ENCODE measurements at places on chromosomes 12 and 14.

- no peak for DNase-seq
Measured at GRCh38 chr14:73824127-73824526, 27.5 kb upstream of the PTGR2 start.

GRCh38 chr12:114864837-114865551 lies 181.0 kb upstream of the TBX3 start:
- no peak for DNase-seq

DNA sequence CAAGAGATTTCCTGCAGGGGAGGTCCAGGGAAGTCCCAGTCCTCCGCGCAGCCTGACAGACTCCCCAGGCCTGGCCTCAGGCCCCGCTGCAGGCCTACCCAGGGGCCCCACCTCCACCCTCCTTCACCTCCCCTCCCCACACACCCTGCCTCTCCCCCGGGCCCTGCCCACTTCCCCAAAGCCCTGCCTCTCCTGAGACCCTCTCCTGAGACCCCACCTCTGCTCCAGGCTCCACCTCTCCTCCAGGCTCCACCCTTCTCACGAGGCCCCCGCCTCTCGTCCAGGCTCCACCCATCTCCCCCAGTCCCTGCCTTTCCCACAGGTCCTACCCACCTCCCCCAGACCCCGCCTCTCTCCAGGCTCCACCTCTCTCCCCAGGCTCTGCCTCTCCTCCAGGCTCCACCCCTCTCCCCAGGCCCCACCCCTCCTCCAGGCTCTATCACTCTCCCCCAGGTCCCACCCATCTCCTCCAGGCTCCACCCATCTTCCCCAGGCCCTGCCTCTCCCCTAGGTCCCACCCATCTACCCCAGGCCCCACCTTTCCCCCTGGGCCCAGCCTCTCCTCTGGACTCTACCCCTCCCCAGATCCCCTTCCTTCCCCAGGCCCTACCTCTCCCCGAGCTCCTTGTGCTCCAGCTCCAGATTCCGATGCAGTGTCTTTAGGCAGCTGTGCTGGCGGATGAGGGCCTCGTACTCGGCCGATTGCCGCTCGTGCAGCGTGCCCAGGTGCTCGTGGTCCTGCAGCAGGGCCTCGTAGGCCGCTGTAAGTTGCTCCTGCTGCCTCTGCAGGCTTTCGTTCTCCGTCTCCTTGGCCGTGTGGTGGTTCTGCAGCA lies 58.8 kb upstream of the GPR68 start:
- DNase-seq: no peak

DNA sequence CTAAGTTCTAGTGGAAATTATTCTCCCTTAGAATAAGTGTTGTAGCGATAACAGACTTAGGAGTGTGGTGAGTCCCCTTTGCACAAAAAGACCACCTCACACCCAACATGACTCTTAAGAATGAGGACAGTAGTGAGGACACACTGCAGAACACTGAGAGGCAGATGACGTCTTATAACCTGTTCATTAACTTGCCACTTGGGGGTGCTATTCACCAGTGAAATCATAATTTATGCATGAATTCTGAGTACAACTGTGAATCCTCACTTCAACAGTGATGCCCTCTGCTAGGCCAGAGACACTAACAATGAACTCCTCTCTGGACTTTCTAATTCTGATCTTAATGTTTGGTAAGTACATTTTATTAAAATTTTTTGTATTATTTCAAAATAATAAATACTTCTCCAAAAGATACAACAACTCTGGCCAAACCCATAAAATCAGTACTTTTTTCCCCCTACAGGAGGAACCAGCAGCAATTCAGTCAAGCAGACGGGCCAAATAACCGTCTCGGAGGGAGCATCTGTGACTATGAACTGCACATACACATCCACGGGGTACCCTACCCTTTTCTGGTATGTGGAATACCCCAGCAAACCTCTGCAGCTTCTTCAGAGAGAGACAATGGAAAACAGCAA lies 274.7 kb downstream of the DAD1 start:
- no peak for DNase-seq

GRCh38 chr12:14327711-14328110 lies 37.8 kb upstream of the ATF7IP start:
- DNase-seq: no peak

DNA sequence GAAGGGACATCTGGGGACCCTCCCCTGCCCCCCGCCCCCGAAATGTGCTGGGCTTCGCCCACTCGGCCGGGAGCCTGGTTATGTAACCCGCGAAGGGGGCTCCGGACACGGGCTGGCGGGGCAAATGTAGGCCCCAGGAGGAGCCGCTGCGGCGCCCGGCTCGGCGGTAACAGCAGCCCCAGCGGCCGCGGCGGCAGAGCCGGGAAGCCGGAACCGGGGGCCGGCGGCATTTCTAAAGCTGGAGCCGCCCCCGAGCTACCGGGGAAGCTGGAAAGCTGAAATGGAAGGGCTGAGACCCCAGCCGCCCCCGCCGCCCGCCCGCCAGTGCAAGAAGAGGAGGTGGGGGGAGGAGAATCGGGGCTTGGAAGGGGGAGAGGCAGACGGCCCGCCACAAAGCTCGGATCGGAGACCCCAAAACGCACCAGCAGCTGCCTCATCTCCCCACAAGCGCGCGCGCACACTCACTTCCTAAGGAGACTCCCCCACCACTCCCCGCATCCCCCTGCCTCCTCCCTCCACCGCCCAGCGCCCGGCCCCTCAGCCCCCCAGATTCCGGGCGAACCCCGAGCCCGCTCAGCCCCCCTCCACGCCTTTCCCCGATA lies 1.5 kb downstream of the KDM2B start:
- DNase-seq: no peak

DNA sequence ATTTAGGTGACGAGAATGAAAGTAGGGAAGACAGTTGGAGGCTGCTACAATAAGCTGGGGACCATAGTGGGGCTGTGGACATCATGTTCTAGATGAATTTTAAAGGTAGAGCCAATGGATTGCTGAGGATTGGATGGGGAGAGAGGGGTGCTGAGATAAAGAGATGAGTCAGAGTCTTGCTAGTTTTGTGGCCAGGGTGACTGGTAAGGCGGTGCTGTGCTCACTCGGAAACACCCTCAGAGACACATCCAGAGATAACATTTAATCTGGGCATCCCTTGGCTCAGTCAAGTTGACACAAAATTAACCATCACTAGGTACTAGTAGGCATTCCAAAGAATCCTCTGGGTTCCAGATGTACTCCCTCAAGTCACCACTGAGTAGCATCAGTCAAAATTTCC lies 170.7 kb downstream of the ADCK1 start:
- no peak for DNase-seq

DNA sequence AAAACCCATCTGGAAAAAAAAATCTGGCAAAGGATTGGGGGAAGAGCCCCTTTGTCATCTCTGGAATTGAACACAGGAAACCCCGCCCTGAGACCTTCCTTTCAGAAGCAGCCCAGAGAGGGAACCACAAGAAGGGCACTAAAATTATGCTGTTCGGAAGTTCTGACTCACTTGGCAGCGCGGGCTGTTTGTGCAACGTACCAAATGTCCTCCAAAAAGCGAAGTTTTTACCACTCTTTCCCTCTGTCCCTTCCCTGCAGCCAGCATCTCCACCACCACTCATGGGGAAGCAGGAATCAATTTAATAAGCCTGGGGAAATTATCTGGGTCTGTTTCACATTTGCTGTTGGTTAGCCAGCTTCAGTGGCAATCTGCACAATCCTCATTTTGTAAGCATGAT lies 3.2 kb upstream of the SYNE3 start:
- DNase-seq: no peak

GRCh38 chr12:25482625-25483024 lies 70.5 kb downstream of the LMNTD1 start:
- DNase-seq: no peak

GRCh38 chr14:67523764-67524633 lies 9.1 kb upstream of the PLEKHH1 start:
- no peak for DNase-seq

DNA sequence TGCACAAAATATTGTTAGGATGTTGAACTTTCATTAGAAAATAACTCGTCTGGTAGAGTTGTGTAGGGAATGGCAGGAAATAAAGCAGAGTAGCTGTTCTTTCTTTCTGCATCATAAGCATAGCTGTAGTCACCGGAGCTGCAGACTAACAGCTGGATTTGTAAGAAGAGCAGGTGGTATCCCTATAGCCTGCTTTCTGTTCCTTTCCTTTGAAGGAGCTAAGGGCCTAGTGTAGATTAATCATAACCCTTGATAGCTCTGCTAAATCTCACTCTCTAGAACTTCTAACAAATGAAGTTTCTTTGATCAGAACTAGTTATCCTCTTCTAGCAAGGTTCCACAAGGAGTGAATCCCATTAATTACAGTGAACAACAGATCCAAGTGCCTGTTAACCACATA lies 3.5 kb downstream of the LMO3 start:
- DNase-seq: no peak

- no peak for DNase-seq
Measured at GRCh38 chr12:97142737-97143410, 235.8 kb downstream of the NEDD1 start.

- DNase-seq: no peak
Measured at GRCh38 chr12:52184813-52185212, 7.0 kb downstream of the KRT80 start.

DNA sequence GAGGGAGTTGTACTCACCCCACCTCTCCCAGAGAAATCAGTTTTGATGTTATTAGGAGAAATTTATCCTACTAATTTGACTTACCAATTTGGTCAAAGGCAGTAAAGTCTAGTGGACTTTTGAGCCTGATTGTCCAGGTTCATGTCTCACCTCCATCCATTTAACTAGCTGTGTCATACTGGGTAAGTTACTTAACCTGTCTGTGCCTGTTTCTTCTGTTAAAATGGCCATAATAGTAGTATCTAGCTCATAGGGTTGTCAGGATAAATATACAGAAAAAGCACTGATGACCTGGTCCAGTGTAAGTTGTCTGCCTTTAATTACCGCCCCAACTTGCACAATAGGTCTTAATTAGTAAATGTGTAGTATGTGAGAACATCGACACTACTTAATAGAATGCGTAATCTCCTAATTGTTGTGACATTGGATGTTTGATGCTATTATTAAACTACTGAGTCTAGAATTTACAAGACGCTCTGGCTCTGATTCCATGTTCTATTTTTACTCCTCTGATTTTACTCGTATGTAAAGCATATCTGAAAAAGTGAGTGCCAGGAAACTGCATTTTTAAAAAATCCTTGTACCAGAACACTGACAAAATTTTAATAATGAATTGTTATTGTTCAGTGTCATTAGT lies 1.5 kb downstream of the RAB21 start:
- no peak for DNase-seq

DNA sequence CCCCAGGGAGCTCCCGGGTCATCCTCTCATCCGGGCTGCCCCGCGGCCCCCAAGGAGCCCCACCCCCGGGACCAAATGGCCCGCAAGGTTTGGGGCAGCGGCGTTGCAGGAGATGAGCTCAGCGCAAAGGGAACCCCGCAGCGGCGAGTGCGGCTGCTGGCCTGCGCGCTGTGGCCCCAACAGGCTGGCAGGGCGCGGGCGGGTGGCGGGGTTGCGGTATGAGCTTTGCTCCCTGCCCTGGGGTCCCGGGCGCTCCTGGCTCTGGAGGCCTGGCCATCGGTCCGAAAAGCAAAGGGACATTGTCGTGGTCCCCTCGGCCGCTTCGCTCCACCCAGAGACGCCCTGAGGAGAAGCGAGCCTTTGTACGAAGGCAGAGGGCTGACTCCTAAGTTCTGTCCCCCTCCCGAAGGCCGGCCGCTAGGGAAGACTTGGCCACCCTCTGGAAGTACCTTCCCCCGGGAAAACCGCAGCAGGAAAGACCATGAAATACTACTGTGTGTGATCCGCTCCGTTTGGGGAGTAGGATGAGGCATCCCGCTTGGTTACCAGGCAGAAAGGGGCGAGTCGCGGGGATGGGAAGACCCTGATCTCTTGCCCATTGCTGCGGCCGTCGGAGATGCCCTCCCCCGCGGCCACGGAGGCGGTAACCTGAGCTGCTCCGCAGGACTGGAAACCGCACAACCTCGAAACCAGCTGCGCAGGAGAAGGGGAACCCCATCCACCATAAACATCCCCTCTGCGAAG lies 620 bp upstream of the NID2 start:
- DNase-seq: no peak

DNA sequence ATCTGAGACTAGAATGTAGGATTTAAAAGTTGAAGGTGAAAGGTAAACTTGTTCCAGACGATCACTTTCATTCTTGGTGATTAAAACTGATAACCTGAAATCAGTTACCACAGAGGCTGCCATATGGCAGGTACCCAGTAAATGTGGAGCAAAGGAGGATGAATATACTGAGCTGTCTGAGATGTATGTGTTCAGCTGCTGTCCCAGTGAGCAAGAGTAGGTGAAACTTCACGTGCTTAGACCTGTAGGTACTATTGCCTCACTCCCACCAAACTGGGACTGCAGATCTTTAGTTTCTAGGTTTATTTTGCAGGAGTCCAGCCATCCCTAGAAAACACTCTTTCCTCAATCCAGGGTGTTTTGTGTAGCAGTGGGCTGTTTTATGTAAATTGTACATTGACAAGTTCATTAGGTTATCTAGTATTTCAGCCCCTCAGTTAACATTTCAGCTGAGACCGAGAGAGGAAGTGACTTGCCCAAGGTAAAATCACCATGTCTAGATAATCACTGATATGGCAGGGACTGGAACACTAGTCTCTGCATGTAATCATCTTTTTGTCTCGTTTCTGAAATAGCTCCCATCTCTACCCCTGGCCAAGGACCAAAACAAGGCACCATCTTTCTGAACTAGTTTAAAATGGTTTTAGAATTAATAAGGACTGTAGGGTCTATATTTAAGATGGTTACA lies 62.7 kb downstream of the ATG14 start:
- DNase-seq: no peak

- DNase-seq: no peak
Measured at GRCh38 chr12:7264538-7264937, 39.3 kb upstream of the ACSM4 start.

- DNase-seq: no peak
Measured at GRCh38 chr12:18651525-18651924, 86.3 kb downstream of the PLCZ1 start.

DNA sequence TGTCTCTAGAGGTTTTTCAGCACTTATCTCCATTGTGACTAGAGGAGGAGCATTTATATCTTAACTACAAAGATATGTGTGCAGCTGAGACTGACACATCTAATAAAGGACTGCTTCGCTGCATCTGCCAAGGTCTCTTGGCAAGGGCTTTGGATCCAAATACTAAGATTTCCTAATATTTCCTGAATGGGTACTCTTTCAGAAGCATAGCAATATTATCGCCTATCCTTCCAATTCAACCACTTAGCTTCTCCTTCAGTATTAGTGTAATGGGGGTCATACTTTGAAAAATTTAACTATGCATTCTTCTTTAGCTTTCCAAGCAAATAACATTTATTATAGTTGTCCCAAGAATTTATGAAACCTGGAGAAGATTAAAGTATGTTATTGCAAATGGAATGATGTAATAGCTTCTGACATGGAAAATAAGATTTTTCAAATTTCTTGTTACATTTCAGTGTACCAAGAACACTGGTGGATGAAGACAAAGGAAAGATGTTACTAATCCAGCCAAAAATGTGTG lies 243.0 kb upstream of the PDE3A start:
- DNase-seq: no peak

Data from urinary bladder (tissue), 4 donors.